Neural crest cell (in vitro differentiated cells): ENCODE measurements at places on chromosomes 3 and 15. TPM values are rescaled to one million over a fixed set of nuclear protein-coding genes. Genes with fewer than 3 reads are reported as not detected.
A peak's percentile ranks its signal among the peaks of the same experiment; 100 is the strongest.

DNA sequence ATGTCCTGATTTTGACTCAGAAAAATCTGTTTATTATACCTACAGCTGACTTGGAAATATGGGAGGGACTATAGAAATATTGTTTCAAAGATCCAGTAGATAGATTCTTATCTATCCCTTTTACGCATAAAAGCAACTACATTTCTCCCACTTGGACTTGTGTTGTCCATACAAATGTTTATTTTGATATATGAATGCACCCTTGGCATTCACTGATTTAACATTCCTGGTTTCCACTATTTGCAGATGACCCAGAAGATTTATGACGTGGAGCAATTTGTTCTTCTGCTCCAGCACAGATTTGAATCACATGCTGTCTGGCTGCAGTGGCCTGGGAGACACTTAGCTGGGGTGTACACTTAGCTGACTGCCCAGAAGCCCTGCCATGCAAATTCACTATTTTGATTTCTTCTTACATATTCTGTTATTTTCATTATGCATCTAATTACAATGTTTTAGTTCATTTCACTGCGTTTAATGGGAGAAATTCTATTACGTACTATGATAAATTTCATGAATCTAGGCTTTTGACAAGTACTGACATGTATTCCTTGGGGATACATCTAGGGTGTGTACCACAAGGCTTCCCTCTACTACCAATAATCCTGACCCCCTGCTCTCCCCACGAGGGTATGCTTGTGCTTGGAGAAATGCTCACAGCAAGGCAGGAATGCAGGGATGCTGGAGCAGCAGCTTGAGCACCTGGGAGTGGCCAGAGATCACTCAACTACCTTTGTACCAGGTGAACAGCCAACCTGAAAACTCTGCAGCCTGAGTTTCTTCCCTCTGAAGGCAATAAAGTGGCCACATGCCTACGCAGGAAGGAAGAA is 223.6 kb upstream of the TBL1XR1 start:
- no peak overlapping the region for H3K4me3 ChIP-seq
- H3K27me3 ChIP-seq = no peaks in the 10 kb centered on the region
- H3K36me3 ChIP-seq = no peaks in the 10 kb centered on the region
- H3K4me1 ChIP-seq = peaks cover 8% of the 10 kb centered on the region
- no peak for DNase-seq

GRCh38 chr15:70247281-70247680 is 149.6 kb upstream of the TLE3 start:
- H3K27me3 ChIP-seq = peaks cover 9% of the 10 kb centered on the region
- H3K27ac ChIP-seq = no peak overlapping the region
- no peak for DNase-seq
- H3K4me3 ChIP-seq = no peak overlapping the region
- peaks cover 48% of the 10 kb centered on the region for H3K4me1 ChIP-seq

DNA sequence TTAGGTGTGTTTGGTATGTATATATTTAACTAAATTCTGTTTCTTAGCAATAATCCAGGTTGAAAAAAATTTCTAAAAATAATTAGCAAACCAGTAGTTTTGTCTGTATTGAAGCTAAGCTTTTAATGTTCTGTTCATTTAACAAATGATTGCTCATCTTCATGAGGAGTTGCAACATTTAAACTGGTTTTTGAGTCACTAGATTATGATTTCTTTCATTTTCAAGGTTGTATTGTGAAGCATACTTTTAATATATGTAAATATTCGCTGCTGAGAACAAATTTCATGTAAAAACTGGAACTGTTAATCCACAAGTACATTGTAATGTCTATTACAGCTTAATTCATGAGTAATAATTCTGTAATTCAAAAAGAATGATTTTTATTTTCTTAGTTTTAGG is 192.7 kb downstream of the MBNL1 start:
- H3K27me3 ChIP-seq = no peaks in the 10 kb centered on the region
- DNase-seq = no peak

DNA sequence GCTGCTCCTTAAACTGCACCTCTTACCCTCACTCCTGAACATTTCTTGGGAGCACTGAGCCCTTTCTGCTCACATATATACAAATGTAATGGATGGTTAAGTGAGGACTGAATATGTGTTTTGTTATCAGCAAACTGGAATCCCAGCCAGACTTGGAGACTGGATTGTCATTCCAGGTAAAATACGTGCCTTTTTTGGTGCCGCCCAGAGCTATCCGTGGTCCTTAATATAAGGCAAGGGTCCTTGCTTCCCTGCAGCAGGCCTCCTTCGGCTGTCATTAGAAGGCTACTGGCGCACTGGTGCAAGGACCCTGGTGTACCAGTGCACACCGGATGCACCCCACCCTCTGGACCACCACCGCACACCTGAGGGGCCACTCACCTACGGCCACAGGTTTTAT is 1.1 kb upstream of the GABRB3 start:
- no peak overlapping the region for H3K27ac ChIP-seq
- peaks cover 59% of the 10 kb centered on the region for H3K27me3 ChIP-seq
- peak overlapping the region; percentile 89 for H3K4me3 ChIP-seq

DNA sequence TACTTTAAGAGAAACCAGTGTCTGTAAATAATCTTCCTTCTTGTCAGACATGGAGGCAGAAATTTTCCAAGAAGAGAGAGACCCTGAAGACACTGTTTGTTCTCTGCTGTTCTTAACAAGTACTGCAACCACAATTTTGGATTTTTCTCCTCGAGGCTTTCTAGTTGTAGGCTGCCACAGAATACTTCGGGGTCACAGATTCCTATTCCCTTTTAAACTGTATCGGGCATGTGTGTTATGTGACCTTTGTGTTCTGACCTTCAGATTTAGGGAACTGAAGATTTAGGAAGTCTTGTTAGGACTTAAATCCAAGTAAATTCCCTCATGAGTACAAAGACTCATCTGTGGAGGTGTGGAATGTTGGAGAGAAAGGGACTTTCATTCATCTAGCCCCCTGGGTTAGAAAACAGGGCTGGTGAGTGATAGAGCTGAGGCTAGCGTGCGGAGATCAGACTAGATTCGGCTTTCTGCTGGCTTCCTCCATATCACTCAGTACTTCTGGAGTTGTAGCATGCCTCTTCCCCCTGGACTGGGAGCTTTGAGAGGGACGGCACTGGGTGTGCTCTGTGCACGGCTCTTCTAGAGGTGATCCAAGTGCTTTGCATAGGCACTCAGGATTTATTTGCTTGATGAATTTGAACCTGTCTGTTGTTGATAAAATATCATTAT is 237.0 kb downstream of the LPP start:
- H3K36me3 ChIP-seq = no peaks in the 10 kb centered on the region
- DNase-seq = no peak
- H3K4me3 ChIP-seq = no peak overlapping the region
- H3K4me1 ChIP-seq = peaks cover 26% of the 10 kb centered on the region
- H3K27me3 ChIP-seq = no peaks in the 10 kb centered on the region

Gene CCR3
- not detected in 2 replicates for total RNA-seq

Gene SV2B
- total RNA-seq = not detected in 2 replicates

Gene CELF6
- 1.1 and 1.3 TPM in 2 replicates for total RNA-seq

Gene DAZL
- total RNA-seq = not detected in 2 replicates

Gene EEF1AKMT4
- 3.4 and 3.9 TPM in 2 replicates for total RNA-seq

Gene CLDN16
- total RNA-seq = not detected in 2 replicates

Gene C15orf39
- total RNA-seq = 23.8 and 29.5 TPM in 2 replicates

Gene RHO
- total RNA-seq = not detected in 2 replicates

Gene LRRC3B
- total RNA-seq = 0.16 and 0.54 TPM in 2 replicates
